ENCODE measurements at places on chromosomes 12 and 14. TPM values are rescaled to one million over a fixed set of nuclear protein-coding genes. Genes with fewer than 3 reads are reported as not detected.

DNA sequence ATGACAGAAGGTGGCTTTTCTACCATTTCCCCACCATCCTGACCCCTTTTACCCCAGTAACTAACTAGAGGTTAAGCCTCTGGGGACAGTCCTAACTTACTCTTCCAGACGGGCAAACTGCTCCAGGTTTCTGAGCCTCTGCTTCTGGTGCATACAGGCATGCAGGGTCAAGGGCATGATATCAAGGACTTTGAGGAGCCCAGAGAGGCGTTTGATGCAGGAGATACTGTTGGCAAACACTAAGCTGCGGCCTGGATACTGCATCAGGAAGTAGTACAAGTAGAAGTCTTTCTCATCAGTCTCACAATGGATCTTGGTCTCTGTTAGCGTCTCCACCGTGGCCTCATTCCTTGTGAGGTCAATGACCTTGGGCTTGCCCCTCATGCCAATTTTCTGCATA is 21.0 kb downstream of the DDX24 start:
- no peak overlapping the region for H3K4me3 ChIP-seq
- no peaks in the 10 kb centered on the region for H3K4me1 ChIP-seq
- H3K27me3 ChIP-seq, result no peaks in the 10 kb centered on the region
- no peak overlapping the region for H3K27ac ChIP-seq
- H3K36me3 ChIP-seq, result peaks cover 80% of the 10 kb centered on the region

GRCh38 chr12:1794440-1795090 is 25.8 kb upstream of the LRTM2 start:
- peaks cover 20% of the 10 kb centered on the region for H3K4me1 ChIP-seq
- peaks cover 4% of the 10 kb centered on the region for H3K36me3 ChIP-seq
- H3K27ac ChIP-seq, result no peak overlapping the region
- no peak overlapping the region for H3K4me3 ChIP-seq
- peak; percentile 74 for DNase-seq

GUCY2C gene
- total RNA-seq, result 0.54 TPM

- H3K4me3 ChIP-seq, result peak overlapping the region; percentile 82
- H3K27me3 ChIP-seq, result no peaks in the 10 kb centered on the region
- peak overlapping the region; percentile 97 for H3K27ac ChIP-seq
- H3K36me3 ChIP-seq, result peaks cover 33% of the 10 kb centered on the region
- peaks cover 4% of the 10 kb centered on the region for H3K4me1 ChIP-seq
Observed at GRCh38 chr12:92144631-92145480, 790 bp downstream of the BTG1 start.

- no peaks in the 10 kb centered on the region for H3K27me3 ChIP-seq
- no peaks in the 10 kb centered on the region for H3K4me1 ChIP-seq
- DNase-seq, result no peak
- H3K4me3 ChIP-seq, result no peak overlapping the region
- no peak overlapping the region for H3K27ac ChIP-seq
- no peaks in the 10 kb centered on the region for H3K36me3 ChIP-seq
Observed at GRCh38 chr12:58465418-58465817, 454.9 kb downstream of the LRIG3 start.

KRT1 gene
- not detected for total RNA-seq

CRIP2 gene
- total RNA-seq, result 8.3 TPM

- no peaks in the 10 kb centered on the region for H3K36me3 ChIP-seq
- H3K27ac ChIP-seq, result no peak overlapping the region
- DNase-seq, result no peak
- peaks cover 7% of the 10 kb centered on the region for H3K4me1 ChIP-seq
Observed at GRCh38 chr14:95299271-95299670, 20.4 kb downstream of the CLMN start.

PLEKHD1 gene
- 0.11 TPM for total RNA-seq

- H3K4me1 ChIP-seq, result no peaks in the 10 kb centered on the region
- DNase-seq, result no peak
- H3K36me3 ChIP-seq, result no peaks in the 10 kb centered on the region
- H3K27ac ChIP-seq, result no peak overlapping the region
- H3K27me3 ChIP-seq, result no peaks in the 10 kb centered on the region
Observed at GRCh38 chr12:15596174-15596573, 193.0 kb downstream of the EPS8 start.

- H3K27me3 ChIP-seq, result no peaks in the 10 kb centered on the region
- H3K36me3 ChIP-seq, result no peaks in the 10 kb centered on the region
- peak overlapping the region; percentile 91 for H3K27ac ChIP-seq
- H3K4me3 ChIP-seq, result peak overlapping the region; percentile 87
- H3K4me1 ChIP-seq, result no peaks in the 10 kb centered on the region
Observed at GRCh38 chr12:106358396-106359241, 1.1 kb downstream of the POLR3B start.

- H3K4me1 ChIP-seq, result peaks cover 20% of the 10 kb centered on the region
- H3K27ac ChIP-seq, result no peak overlapping the region
- H3K4me3 ChIP-seq, result no peak overlapping the region
- peak; percentile 39 for DNase-seq
Observed at GRCh38 chr12:4438834-4439596, 6.6 kb downstream of the FGF6 start.

- H3K27ac ChIP-seq, result no peak overlapping the region
- H3K4me3 ChIP-seq, result no peak overlapping the region
- H3K36me3 ChIP-seq, result peaks cover 95% of the 10 kb centered on the region
- DNase-seq, result no peak
Observed at GRCh38 chr14:100362311-100362927, 39.3 kb downstream of the SLC25A47 start.

GALNT16 gene
- total RNA-seq, result 6.8 TPM

DNA sequence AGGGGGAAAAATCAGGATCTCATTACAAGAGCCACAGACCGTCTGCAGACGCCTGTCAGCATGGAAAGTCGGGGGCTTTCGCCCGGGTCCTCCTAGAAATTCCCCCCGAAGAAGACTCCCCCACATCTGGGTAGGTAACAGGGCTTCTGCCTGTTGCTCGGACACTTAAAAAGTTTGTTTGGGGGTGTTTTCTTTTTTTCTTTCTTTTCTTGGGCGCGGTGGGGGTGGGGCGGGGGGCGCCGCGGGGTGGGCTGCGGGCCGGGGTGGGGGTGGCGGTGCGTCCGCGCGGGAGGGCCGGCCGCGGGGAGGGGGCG is 358 bp downstream of the ELK3 start:
- no peak for DNase-seq
- no peaks in the 10 kb centered on the region for H3K27me3 ChIP-seq
- no peak overlapping the region for H3K27ac ChIP-seq

SPX gene
- 0.18 TPM for total RNA-seq

PPP1CC gene
- total RNA-seq, result 189 TPM

DNA sequence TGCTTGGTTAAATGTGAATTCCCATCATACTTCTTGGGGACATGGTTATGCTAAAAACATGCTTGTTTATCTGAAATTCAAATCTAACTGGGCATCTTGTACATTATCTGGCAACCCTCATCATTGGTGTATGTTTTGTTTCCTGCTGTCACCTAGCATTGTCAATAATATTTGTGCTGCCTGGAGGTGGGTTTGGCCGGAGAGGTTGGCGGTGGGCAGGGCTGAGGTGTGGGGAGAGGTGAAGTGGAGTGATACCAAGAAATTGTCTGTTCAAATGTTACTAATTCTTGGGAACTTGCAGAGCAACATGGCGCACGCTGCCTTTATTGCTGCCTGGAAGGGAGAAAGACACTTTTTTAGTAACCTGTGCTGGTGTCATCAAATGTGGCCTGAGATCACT is 280.5 kb downstream of the VRK1 start:
- H3K36me3 ChIP-seq, result no peaks in the 10 kb centered on the region
- DNase-seq, result no peak
- H3K27me3 ChIP-seq, result no peaks in the 10 kb centered on the region
- H3K4me1 ChIP-seq, result no peaks in the 10 kb centered on the region
- no peak overlapping the region for H3K4me3 ChIP-seq

AICDA gene
- total RNA-seq, result not detected

- H3K27me3 ChIP-seq, result no peaks in the 10 kb centered on the region
- no peak for DNase-seq
- no peaks in the 10 kb centered on the region for H3K4me1 ChIP-seq
- H3K4me3 ChIP-seq, result no peak overlapping the region
- H3K36me3 ChIP-seq, result no peaks in the 10 kb centered on the region
Observed at GRCh38 chr14:63745272-63745671, 17.4 kb upstream of the SGPP1 start.

DNA sequence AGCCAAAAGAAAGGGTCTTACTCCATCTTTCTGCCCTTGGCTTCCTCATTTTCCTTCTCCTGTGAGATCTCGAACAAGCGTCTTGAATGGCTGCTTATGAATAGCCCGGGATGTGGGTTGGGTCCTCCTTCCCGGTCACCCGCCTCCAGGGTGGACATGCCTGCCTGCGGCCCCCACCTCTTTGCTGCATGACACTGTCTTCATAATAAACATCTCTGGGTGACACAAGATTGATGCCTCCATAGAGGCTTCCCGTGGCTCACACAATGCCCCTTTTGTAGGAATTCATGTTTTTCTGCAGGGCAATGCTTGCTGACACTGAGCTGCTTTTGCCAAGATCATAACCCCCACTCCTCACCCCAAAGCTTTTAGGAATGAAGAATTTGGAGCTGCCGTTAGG is 125.9 kb downstream of the ZNF664 start:
- no peaks in the 10 kb centered on the region for H3K36me3 ChIP-seq
- no peak overlapping the region for H3K4me3 ChIP-seq
- no peak for DNase-seq
- H3K27ac ChIP-seq, result peak overlapping the region; percentile 70
- no peaks in the 10 kb centered on the region for H3K27me3 ChIP-seq

DNA sequence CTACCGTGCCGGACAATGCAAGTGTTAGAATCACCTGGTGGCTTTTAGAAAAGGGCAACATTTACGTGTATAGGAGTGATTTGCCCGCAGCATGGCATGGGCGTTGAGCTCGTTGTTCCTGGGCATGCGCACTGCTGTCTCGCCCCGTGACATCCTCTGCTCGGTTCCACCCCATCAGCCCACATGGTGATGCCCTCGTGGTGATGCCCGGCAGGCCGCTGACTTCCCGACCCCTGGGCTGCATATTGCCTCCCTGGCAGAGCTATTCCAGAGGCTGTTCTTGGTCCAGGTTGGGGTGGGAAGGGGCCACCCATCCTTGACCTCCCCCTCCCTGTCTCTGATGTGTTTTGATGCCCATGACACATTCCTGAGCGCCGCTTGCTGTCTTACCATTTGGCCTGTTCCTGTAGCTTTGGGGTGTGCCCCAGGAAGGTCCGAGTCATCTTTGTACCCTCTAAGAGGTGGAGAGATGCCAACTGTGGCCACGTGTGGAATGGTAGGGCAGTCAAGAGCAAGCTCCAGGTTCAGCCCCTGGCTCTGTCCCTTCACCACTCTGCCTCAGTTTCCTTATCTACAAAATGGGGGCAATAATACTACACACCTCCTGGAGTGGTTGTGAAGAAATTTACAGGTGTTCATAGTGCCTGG is 4.8 kb downstream of the HIP1R start:
- no peak overlapping the region for H3K27ac ChIP-seq
- H3K27me3 ChIP-seq, result peaks cover 16% of the 10 kb centered on the region
- H3K4me3 ChIP-seq, result no peak overlapping the region
- peaks cover 3% of the 10 kb centered on the region for H3K4me1 ChIP-seq

- peaks cover 77% of the 10 kb centered on the region for H3K36me3 ChIP-seq
- no peaks in the 10 kb centered on the region for H3K4me1 ChIP-seq
- no peak overlapping the region for H3K4me3 ChIP-seq
- H3K27ac ChIP-seq, result no peak overlapping the region
Observed at GRCh38 chr14:20379743-20380142, 33.6 kb downstream of the TEP1 start.

DNA sequence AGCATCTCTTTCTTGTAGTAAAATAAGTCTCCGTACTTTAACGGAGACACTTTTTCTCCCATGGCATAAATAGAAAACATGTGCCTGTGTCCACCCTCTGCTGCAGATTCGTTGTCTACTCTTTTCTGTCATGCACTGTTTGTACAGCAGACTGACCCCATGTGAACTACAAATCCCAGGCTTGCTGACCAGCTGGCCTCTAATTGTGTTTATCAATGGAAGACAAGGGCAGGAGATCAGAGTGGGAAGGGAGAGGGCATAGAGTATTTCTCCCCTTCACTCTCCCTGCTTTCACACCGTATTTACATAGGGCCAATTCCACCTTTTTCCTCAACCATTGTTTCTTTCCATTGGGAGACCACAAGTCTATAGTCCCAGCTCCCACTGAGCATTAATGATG is 31.0 kb upstream of the TMTC2 start:
- H3K27me3 ChIP-seq, result no peaks in the 10 kb centered on the region
- H3K4me1 ChIP-seq, result no peaks in the 10 kb centered on the region
- H3K36me3 ChIP-seq, result no peaks in the 10 kb centered on the region
- H3K4me3 ChIP-seq, result no peak overlapping the region
- no peak overlapping the region for H3K27ac ChIP-seq

DNA sequence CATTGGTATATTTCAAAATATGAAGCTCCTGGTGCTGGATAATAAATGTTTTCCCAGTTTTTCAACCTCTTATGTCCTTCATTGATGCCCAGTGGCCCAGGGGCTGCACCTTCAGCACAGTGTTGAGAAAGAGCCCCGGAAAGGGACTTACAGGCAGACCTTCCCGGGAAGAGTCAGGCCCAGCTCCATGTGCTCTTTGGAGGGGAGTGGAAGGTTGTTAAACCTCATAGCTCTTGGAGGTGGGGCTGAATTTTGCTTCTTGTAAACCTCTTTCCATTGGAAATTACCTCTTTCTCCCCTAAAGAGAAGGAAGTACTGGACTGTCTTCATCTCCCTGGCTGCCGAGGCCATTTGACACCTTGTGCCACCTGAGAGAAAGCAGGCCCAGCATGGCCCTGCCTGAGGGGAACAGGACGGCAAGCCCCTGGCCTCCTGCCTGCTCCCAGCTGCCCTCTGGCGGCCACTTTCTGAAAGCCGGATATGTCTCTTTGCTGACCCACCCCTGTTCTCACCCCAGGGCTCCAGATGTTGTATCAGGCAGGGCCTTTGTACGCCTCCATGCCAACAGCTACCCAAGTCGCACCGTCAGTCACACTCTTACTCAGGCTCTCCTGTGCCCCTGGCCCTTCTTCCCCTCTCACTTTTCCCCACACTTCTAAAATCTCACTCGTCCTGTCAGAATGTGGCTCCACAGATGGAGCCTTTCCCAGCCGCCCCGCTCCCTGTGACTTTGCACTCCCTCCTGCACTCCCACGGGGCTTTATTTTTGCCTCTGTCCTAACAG is 43.0 kb downstream of the EVL start:
- H3K36me3 ChIP-seq, result no peaks in the 10 kb centered on the region
- no peak overlapping the region for H3K4me3 ChIP-seq
- H3K4me1 ChIP-seq, result no peaks in the 10 kb centered on the region
- peak; percentile 98 for DNase-seq
- no peak overlapping the region for H3K27ac ChIP-seq

DNA sequence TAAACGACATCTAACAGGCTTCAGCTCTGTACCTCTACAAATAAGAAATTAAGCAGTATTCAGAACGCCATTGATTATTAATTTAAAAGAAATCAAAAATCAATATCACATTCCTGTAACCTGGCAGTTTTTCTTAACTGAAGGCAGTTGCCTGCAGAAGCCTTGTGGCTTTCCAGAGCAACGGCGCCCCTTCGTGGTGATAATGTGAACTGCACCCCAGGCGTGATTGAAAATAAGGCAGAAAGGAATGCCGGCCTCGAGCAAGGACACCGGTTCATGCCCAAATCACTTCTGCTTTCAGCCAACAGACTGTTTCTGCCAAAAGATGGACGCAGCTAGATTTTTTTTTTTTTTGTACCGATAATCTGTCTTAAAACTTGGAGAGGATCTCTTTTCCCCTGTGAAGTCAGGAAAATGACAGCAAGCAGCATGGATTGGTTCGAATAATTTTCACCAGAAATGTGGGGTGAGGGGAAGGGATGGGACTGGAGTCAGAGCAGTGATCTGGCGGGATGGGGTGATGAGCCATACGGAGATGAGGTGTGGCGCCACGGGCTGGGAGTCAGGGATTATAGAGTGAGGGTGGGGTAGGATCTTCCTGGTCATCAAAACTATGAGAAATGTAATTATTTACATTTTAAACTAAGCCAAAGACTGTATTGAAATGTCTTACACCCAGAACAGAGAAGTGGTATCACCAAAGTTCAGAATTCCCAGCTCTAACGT is 473.0 kb downstream of the DPF3 start:
- H3K4me1 ChIP-seq, result no peaks in the 10 kb centered on the region
- H3K27ac ChIP-seq, result no peak overlapping the region
- H3K4me3 ChIP-seq, result no peak overlapping the region

IFNG-AS1 gene
- total RNA-seq, result not detected

Measured in endodermal cell (in vitro differentiated cells).